ENCODE measurements at places on chromosomes 3 and 15. TPM values are rescaled to one million over a fixed set of nuclear protein-coding genes. Genes with fewer than 3 reads are reported as not detected.

Gene RTP1
- 5.6 TPM for total RNA-seq

Gene OIP5
- 30.4 TPM for total RNA-seq

DNA sequence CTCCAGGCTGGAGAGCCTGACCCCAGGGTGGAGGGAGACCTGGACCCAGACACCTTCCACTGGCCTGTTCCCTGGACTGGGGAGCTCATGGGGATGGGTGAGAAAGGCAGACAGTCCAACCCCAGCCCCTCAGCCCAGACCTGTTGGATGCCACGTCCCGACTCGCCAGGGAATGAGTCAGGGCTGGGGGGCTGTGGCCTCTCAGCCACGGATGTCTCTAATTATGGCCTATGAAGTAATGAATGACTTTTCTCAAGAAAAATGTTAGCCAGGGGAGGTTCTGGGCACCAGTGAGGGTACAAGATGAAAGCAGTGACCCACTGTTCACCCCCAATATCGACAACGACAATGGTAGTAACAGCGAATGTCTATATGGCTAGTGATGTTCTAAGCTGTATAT is 107.0 kb upstream of the RPL32 start:
- DNase-seq, result no peak
- H3K4me1 ChIP-seq, result peaks cover 12% of the 10 kb centered on the region
- H3K27me3 ChIP-seq, result no peaks in the 10 kb centered on the region
- H3K27ac ChIP-seq, result no peak overlapping the region

- no peaks in the 10 kb centered on the region for H3K36me3 ChIP-seq
- H3K27me3 ChIP-seq, result no peaks in the 10 kb centered on the region
- DNase-seq, result no peak
- no peak overlapping the region for H3K4me3 ChIP-seq
These were observed 132.7 kb downstream of the ATP8B4 start for GRCh38 chr15:49986326-49986725.

DNA sequence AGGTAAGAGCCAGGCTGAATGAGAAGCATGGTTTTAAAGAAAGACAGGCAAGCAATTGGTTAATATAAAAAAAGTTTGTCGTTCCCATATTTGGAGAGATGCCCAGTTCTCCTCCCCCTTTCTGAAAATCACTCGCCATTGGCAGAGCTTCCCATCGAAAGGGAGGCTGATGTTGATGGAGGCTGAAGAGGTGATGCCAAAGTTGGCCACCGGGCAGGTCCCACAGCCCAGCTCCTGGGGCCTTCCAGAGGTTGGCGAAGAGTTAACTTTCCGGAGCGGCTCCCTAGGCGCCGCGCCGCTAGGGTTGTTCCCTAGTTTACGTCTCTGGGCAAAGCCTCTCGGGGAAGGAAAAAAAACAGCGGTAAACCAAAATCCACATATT is 793 bp downstream of the PCOLCE2 start:
- H3K4me1 ChIP-seq, result peaks cover 22% of the 10 kb centered on the region
- no peaks in the 10 kb centered on the region for H3K36me3 ChIP-seq
- no peak for DNase-seq

Measured in WTC11 (cell line).